Tracheal epithelial cell (primary cell): ENCODE measurements at places on chromosomes 6 and 20. TPM values are rescaled to one million over a fixed set of nuclear protein-coding genes. Genes with fewer than 3 reads are reported as not detected.

KCNK16 gene
- total RNA-seq: not detected in 2 replicates

FHL5 gene
- total RNA-seq: not detected in 2 replicates

TINAG gene
- 2.9 TPM in 1 of 2 replicates, not detected in the other for total RNA-seq

NELFCD gene
- 40.0 and 40.9 TPM in 2 replicates for total RNA-seq

BMP2 gene
- total RNA-seq: 12.6 and 25.5 TPM in 2 replicates

NOTCH4 gene
- 0.43 and 0.72 TPM in 2 replicates for total RNA-seq

CLPSL2 gene
- total RNA-seq: not detected in 2 replicates
